Activated T-cell treated with anti-CD3 and anti-CD28 coated beads, Interleukin-2, amount 50 U/mL, for 4 hours (primary cell): ENCODE measurements at places on chromosomes 4 and X. TPM values are rescaled to one million over a fixed set of nuclear protein-coding genes. Genes with fewer than 3 reads are reported as not detected.

STK32B gene
- not detected for total RNA-seq

RGS12 gene
- 2.3 TPM for total RNA-seq

FANCB gene
- total RNA-seq = 9.1 TPM

SAP30 gene
- total RNA-seq = 10.7 TPM

ZNF330 gene
- total RNA-seq = 62.4 TPM

PNCK gene
- total RNA-seq = 0.71 TPM

FRG2 gene
- not detected for total RNA-seq

PAGE4 gene
- total RNA-seq = not detected

TMPRSS11B gene
- not detected for total RNA-seq

ETDA gene
- not detected for total RNA-seq

MAOA gene
- 2.7 TPM for total RNA-seq

MUC7 gene
- not detected for total RNA-seq

MAP7D2 gene
- 2.0 TPM for total RNA-seq
